ENCODE measurements at places on chromosomes 3 and 15.

DNA sequence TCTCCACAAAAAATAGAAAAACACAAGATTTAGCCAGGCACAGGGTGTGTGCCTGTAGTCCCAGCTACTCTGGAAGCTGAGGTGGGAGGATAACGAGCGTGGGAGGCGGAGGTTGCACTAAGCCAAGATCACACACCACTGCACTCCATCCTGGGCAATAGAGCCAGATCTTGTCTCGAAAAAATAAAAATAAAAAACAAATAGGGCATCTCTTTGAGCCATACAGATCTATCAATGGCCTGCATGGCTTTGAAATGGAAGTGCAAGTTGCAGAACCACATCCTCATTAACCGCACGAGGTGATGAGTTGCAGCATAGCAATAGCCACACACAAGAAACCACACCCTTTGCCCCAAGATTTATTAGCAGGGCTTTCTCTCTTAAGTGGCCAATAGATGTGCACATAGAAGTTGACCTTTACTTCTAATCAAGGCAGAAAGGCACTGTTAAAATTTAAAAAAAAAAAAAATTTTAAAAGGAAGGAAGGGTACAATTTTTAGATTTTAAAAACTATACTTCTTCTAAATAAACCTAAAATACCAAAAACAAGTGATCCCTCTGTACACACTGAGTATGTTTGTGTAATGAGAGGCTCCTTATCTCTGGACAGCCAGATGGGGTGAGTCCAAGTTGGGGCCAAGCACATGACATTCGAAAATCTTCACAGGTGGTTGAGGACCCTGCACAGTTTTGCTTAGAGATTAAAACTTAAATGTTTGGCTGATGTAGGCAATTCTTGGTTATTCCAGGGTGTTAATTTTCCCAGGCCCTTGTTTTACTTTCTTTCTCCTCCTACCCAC, 53.4 kb downstream of the FILIP1L start:
- DNase-seq, result no peak

DNA sequence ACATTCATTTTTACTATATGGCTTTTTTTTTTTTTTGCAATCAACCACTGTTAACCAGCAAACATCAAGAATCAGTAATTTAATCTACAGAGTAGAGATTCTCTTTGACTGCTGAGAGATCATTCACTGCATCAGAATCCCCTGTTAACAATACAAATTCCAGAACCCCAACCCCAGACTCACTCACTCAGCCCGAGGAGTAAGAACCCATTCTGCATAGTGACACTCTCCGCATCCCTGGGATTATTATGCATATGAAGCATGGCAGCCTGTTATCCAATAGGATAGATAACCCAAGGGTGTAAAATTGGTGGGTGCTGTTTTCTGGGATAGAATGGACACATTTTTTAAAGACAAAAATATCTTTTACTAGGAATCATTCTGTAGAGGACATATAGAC, 76.3 kb upstream of the CCDC39 start:
- DNase-seq, result no peak

- DNase-seq, result no peak
These were observed 36.5 kb downstream of the UBE3A start for GRCh38 chr15:25402342-25402741.

GRCh38 chr3:54822206-54822605, 105.7 kb downstream of the LRTM1 start:
- DNase-seq, result no peak

DNA sequence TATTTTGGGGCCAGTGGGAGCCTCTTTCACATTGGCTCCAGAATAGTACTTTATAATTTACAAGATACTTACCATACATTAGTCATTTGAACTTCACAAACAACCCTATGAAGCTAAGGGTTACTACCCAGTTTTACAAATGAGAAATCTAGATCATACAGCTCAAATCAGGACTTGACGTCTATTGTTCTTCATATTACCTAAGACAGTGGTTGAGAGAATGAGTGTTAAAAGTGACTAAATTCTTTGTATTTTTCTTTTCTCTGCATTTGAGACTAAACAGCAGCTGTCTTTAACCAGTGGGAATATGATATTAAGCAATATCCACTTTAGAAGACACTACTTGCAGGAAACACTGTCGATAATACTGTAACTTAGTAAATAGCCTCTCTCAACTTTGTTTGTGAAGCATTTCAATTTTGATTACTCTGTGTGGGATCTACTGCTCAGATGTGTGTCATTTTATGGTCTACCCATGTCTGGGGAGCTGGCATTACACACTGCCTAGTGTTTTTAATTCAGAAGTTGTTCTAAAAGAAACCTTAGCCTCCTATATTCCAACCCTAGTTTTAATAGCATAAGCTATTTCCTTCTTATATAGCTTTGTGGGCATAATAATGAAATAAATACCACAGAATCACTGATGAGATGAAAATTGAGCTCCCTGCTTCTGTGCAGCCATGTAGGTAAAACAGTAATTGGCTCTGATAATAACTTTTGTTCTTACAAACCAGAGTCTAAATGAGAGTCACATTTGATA, 45.9 kb downstream of the IQCH start:
- DNase-seq, result no peak

- DNase-seq, result no peak
These were observed 25.5 kb upstream of the ZNF710 start for GRCh38 chr15:89975482-89976245.

DNA sequence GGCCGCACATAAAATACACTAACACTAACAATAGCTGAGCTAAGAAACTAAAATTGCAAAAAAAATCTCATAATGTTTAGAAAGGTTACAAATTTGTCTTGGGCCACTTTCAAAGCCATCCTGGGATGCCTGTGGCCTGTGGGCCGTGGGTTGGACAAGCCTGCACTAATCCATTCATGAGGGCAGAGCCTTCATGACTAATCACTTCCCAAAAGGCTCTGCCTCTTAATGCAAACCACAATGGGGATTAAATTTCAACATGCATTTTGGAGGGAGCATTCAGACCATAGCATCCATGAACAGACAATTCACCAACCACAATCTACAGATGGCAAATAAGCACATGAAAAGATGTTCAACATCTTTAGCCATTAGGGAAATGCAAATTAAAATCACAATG, 128.2 kb downstream of the SUCLG2 start:
- no peak for DNase-seq

DNA sequence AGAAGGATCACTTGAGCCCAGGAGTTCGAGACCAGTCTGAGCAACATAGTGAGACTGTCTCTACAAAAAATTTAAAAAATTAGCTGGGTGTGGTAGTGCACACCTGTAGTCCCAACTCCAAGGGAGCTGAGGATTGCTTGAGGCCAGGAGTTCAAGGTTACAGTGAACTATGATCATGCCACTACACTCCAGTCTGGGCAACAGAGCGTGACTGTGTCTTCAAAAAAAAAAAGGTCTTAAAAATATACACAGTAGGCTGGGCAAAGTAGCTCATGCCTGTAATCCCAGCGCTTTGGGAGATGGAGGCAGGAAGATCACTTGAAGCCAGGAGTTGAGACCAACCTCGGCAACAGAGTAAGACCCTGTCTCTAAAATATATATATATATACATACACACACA, 11.2 kb upstream of the CAMK1 start:
- DNase-seq, result no peak

- no peak for DNase-seq
These were observed 3.2 kb downstream of the TNIK start for GRCh38 chr3:171456765-171457606.

GRCh38 chr3:89912031-89912430, 804.6 kb downstream of the EPHA3 start:
- no peak for DNase-seq

DNA sequence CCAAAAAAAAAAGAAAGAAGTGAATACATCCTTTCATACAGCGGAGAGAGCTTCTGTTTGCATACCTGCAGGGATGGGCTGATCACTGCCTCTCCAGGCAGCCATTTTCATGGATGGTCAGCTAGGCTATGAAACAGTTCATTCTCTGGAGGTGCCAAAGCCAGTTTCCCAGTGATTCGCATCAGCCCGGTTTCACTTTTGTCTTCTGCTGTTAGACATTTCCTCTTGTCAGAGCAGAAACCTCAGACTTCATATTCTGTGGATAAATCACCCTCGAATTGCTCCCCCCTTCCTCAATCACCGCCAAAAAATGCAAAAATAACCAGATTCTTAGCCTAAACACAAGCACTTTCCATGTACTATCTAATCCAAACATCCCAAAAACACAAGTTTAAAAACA, 225.6 kb downstream of the ADAMTS9 start:
- no peak for DNase-seq

DNA sequence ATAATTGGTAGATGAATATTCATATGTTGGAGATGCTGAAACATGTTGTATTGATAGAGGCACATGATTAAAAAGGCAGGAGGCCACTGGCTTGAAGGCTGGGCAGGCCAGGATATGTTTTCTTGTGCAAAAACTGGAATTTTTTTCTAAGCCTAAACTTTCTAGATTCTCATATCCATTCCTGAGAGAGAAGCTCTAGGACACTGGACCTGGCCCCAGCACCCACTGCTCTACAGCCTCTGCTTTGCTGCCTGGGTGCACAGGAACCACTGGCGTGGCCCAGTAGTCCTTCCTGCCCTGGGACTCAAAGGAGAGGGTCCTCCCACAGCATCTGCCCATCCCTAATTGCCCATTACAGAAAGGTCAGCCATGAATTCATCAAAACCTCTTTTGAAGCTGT, 58.1 kb upstream of the APEH start:
- no peak for DNase-seq

DNA sequence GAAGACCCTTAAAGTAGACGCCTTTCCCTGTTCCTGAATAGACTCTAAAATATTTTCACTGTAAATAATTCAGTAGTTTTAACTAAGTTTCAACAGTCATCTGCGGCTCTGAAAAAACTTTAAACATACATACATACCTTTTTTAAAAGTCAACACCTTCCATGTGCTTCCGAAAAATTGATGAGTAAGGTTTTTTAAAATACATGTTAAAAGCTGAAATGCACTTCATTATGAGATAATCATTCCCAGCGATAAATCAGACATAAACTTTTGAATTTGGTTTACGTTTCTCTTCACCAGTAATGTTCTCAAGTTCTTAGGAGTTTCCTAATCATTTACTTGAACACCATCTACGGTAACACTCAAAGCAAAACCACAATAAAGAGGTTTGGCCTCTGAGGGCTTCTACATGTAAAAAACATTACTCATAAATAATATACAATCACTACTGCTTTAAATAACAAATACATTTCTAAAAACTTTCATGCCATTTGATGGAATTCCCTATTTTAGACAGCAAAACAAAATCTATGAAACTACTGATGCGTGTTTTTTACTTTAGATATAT, 403.5 kb downstream of the SHQ1 start:
- DNase-seq, result no peak

- peak; percentile 24 for DNase-seq
These were observed 28.7 kb upstream of the PLOD2 start for GRCh38 chr3:146189519-146190173.

- no peak for DNase-seq
These were observed 118.2 kb upstream of the THBS1 start for GRCh38 chr15:39462691-39463090.

GRCh38 chr3:150059241-150059640, 88.5 kb upstream of the PFN2 start:
- no peak for DNase-seq

DNA sequence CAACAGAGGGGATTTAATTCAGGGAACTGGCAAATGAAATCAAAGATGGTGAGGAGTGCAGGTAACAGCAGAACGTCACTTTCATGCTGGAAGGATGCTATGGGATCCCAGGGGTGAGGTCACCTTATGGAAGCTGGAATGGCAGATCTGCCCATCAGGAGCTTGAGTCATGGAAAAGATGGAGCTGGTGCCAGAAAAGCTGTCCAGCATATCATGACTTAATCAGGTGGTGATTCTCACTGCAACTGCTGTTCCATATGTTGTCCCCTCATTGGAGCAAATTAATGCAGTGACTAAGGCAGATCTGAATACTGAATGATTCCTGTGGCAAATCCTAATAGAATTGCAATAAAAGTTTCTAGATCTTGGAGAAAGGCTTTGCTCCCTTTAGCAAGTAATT, 38.4 kb downstream of the HHLA2 start:
- DNase-seq, result no peak

- no peak for DNase-seq
These were observed 117.6 kb upstream of the BFSP2 start for GRCh38 chr3:133282236-133282635.

DNA sequence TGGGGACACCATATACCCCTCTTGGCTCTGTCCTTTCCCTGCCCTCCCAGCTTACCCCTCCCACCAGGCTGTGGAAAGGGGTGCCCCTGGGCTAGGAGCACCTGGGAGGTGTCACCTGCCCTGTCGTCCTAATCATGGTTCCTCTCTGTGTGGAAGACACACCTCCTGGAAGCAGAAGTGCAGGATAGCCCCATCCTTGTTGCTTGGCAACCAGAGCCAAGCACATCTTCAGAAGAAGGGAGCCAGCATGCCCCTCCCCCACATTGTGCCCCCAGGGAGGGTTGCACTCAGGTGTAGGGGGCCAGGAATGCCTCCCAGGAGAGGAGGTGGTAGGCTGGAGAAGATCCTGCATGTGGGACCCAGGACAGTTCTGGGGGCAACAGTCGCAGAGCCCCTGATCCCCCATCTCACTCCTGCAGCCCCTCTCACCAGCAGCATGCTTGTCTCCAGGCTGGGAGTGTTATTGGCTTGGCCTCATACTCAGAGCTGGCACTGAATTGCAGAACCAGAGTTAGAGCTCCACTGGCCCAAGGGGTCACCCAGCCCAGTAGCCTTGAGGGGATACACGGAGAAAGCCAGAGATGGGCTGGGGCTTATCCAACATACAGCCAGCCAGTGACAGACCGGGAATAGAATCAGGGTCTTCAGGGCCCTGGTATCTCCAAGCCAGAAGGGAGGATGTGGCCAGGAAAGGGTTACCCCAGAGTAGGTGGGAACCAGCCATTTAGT, 8.4 kb downstream of the RAB6B start:
- DNase-seq, result no peak

GRCh38 chr3:146160321-146160963, 542 bp downstream of the PLOD2 start:
- peak; percentile 25 for DNase-seq

DNA sequence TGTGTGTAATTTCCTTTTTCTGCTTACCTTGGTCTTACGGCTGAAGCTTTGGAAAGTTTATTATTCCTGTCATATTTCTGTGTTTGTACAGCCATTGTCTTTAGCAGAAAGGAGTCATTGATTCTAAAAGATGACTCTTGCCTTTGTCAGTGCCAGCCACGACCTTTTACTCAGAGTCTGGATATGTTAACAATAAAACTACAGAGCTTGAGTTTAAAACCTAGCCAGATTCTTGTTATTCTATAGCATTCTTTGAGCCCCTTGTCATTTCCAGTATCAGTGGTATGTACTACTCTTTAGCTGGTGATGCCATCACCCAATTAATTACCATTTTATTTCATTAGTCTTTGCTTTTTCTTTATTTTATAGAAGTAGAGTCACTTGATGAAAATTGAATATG, 142.4 kb downstream of the TCF12 start:
- no peak for DNase-seq

- DNase-seq, result no peak
These were observed 61.9 kb downstream of the SMAD3 start for GRCh38 chr15:67127331-67127664.

DNA sequence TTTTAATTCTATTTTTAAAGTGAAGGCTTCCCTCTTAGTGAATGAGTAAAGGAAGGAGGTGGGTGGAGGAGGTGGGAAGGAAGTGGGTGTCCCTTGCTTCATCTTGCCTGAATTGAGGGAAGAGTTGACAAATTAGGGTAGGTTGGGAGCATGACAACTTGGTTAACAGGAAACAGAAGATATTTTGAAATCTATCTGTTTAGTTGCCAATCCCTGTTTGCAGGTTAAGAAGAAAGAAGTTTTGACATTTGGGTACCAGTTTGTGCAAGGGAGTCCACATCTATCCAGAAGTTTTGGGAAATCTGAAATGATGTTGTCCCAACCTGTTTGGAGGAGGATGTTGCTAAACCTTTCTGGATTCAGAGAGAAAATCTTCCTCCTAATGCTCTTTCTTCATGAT, 204.1 kb upstream of the SUCLG2 start:
- DNase-seq, result no peak
